ENCODE measurements at places on chromosomes 7 and 10.

DNA sequence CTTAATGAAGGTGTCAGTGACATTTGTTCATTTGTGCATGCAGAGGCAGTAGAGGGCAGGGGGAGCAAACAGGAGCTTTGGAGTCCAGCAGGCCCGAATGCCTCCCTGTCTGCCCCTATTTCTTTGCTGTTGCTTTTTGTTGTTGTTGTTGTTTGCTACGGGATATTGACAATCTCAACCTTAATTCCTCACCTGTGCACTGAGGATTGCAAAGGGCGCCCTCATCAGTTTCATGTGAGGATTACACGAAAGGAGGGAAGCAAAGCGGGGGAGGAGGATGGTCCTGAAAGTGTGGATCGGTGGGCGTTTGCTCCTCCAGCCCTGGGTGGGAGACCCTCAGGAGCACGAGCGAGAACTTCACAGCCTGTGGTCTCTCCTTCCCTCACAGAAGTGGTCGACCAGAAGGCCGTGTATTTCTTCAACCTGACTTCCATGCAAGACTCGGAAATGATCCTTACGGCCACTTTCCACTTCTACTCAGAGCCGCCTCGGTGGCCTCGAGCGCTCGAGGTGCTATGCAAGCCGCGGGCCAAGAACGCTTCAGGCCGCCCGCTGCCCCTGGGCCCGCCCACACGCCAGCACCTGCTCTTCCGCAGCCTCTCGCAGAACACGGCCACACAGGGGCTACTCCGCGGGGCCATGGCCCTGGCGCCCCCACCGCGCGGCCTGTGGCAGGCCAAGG, 9.6 kb downstream of the GDF10 start:
- no peak for DNase-seq

- no peak for DNase-seq
Measured at GRCh38 chr10:112827951-112828350, 122.1 kb upstream of the TCF7L2 start.

GRCh38 chr10:22649390-22649841, 65.0 kb downstream of the PIP4K2A start:
- no peak for DNase-seq

DNA sequence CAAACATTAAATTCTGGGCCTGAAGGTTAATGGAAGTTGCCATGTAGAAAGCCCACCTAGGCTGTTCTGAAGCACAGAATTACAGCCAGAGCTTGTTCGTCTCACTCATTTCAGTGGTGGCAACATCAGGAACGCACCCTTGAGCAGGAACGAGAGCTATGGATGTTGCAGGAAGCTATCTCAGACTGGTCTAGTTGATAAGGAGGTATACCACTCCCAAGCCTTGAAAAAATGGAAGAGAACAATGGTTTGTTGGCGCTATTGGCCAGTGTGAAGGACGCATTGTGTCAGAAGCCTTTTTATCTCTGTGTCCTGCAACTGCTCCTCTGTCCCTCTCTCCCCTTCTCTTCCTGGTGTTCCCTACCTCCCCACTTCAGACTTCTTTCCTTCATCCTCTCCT, 60.9 kb upstream of the RAPGEF5 start:
- no peak for DNase-seq

DNA sequence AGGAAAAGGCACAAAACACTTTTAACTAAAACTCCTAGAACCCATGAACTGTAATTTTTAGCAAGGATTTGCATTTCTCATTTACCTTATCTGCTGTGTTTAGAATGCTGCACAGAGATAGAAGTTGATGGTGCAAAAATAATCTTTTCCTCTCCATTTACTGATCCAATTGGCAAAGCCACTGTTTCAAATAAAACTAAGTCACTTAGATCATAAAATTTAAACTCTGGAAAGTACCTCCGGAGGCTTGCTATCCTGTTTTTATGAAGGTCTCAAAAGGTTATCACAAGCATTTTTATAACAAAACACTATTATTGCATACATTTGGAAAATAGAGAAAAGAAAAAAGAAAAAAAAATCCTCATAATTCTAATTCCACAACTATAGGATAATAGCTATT, 7.6 kb downstream of the CPA2 start:
- no peak for DNase-seq

GRCh38 chr10:8044908-8045725, 9.4 kb upstream of the GATA3 start:
- DNase-seq: no peak

DNA sequence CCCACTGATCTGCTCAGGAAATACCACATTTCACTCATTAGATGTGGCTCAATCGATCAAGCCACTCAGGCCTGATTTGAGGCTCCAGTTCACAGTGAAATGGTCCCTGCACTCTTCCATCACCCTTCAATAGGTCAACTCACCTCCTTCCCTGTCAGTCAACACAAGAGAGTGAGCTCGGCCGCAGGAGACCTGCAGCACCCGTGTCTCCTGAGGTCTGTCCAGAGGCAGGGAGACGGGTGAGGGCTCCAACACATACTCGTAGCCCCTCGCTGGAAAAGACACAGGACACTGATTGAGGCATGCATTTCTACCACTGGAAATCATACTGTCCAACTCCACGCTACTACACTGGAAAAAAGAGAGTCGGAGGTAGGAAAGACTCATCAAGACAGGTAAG, 7.1 kb downstream of the RCC1L start:
- DNase-seq: no peak

- DNase-seq: no peak
Measured at GRCh38 chr7:95897557-95898251, 125.3 kb downstream of the DYNC1I1 start.

- DNase-seq: peak; percentile 27
Measured at GRCh38 chr7:44383566-44383965, 58.2 kb upstream of the CAMK2B start.

Measured in left hindlimb (tissue), 1 donor.